ENCODE measurements at places on chromosomes 5 and 9.

DNA sequence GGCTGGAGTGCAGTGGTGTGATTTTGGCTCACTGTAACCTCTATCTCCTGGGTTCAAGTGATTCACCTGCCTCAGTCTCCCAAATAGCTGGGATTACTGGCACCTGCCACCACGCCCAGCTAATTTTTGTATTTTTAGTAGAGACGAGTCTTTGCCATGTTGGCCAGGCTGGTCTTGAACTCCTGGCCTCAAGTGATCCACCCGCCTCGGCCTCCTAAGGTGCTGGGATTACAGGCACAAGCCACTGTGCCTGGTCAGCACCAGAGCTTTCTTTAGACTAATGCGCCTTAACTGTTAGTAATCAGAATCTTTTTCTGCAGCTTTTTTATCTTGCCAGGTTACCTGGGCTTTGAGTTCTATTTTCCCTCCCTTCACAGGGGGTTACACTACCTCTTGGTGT lies 18.4 kb downstream of the PTGS1 start:
- DNase-seq, result no peak

DNA sequence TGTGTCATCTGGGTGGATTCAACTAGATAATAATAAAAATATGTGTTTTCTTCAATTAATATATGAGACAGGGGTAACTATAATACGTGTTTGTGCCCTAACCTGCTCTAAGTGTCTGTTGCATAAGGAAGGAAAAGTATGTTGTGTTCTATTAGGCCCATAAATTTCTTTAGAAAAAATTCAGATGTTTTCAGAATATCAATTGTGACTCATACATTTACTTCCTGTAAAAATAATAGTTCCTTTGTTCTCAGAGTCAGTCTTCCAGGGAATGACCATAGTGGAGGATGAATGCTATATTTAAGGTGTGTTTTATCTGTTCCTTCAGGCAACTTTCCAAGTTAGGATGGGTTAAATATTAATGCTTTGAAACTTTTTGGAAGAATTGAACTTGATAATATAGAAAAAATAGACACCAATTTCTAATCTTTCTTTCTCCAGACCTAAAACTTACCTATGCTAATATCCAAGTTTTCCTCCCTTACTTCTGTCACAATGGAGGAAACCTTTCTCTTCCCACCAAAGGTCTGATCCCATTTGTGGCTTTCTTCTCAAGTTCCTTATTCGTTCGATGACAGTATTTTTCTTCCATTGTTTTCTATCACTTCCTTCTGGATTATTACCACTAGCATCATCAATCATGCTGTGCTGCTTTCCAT lies 49.9 kb downstream of the ISL1 start:
- DNase-seq, result no peak

DNA sequence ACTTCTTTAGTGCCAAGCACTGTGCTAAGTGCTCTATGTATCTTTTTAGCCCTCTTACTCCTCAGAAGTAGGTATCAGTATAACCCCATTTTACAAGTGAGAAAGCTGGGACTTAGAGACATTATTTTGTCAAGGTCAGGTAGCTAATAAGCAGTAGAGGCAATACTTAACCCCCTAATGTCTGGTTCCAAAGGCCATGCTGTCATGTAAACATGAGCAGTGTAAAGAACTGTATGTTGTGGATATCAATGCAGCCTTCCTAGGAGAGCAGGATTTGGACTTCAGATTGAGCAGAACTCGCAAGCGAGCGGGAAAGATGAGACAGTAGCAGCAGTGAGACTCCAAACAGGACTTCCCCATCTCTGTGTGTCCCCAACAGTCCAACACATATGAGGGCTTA lies 3.6 kb upstream of the SHROOM1 start:
- DNase-seq, result no peak

DNA sequence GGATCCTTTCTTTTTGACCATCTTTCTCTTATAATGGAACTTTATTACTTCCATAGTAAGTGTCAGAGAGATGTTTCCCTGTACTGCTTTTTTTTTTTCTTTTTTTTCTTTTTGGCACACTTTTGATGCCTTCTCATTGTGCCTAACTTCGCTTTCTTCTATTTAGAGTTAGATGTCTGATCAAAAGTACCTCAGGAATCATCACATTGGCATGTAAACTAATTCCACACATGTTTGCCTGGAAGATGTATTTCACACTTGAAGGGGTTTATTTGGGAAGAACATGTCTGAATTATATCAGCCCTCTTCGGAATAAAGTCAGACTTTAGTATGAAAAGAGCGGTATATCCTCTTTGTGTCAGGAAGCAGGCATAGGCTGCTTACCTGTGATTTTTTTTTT lies 35.1 kb downstream of the SMARCA2 start:
- no peak for DNase-seq

GRCh38 chr9:12538842-12539579 lies 154.2 kb upstream of the TYRP1 start:
- DNase-seq, result no peak

DNA sequence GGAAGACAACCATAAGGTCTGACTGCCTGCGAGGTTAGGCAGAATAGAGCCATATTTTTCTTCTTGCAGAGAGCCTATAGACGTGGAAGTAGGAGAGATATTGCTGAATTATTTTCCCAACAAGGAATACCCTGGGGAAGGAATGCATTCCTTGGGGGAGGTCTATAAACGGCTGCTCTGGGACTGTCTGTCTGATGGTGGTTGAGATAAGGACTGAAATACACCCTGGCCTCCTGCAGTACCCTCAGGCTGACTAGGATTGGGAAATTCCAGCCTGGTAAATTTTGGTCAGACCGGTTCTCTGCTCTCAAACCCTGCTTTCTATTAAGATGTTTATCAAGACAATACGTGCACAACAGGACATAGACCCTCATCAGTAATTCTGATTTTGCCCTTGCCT lies 617.5 kb upstream of the GRIN3A start:
- DNase-seq, result no peak

DNA sequence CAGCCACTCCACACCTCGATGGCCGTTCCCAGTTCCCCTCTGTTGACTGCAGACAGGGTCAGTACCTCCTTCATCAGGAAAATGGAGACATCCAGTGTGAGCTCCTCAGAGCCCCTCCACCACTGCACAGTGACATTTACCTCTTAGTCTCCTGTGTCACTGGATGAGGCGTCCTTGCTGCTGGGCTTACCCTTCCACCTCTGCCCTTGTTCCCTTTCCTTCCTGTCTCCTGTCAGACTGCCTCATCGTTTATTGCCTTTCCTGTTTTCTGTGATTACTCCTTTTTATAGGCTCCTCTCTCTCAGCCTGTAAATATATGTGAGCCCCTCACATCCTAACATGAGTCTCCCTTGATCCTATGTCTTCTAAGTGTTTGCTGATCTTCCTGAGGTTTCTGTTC lies 23.2 kb upstream of the SPTAN1 start:
- no peak for DNase-seq

DNA sequence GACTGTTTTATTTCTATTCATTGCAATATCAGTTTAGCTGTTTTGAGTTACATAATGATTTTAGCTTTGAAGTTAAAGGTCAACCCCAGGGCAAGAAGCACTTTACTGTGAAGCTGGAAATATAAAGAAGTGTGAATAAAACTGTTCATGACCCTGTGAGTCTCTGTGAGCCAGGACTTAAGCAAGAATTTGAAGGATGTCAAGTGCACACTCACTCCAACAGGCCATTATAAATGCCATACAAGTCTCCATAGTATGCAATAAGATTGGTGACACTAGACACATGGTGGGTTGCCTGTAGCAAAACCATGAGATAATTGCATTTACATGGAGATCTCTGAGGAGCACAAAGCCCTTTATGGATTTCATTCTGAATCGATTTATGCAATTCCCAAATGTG lies 318.7 kb upstream of the ITGA1 start:
- DNase-seq, result no peak

- DNase-seq, result no peak
Observed at GRCh38 chr5:122035913-122036312, 42.1 kb downstream of the LOX start.

- DNase-seq, result no peak
Observed at GRCh38 chr9:105444130-105444529, 3.7 kb upstream of the FSD1L start.

GRCh38 chr9:78236551-78236910 lies 656 bp downstream of the CEP78 start:
- no peak for DNase-seq

DNA sequence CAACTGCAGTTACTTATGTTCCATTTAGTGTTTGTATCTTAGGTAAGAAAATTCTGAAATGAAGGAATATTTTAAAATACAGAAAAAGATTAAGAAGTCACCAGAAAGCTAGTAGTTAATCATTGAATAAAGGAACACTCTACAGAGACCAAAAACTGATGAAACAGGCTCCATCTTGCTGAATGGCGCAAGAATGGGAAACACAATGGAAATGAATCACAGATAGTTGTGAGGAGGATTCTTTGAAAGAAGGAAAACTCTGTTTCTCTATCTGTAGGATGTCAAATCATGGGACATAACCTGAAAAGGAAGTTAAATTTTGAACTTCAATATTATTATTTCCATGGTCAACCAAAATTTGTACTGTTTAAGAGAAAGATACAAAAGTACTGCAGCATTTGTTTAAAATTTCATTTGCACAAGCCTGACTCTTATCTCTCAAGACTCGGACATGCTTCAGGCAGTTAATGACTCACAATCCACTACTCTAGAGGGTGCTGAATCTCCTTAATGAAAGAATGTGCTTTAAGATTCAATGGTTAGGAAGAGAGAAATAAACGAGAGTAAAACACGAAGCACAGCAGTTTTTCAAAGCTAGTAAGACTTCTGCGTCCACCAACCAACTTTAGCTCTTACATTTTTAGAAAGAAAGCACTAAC lies 1064.4 kb upstream of the DMAC1 start:
- DNase-seq, result no peak

DNA sequence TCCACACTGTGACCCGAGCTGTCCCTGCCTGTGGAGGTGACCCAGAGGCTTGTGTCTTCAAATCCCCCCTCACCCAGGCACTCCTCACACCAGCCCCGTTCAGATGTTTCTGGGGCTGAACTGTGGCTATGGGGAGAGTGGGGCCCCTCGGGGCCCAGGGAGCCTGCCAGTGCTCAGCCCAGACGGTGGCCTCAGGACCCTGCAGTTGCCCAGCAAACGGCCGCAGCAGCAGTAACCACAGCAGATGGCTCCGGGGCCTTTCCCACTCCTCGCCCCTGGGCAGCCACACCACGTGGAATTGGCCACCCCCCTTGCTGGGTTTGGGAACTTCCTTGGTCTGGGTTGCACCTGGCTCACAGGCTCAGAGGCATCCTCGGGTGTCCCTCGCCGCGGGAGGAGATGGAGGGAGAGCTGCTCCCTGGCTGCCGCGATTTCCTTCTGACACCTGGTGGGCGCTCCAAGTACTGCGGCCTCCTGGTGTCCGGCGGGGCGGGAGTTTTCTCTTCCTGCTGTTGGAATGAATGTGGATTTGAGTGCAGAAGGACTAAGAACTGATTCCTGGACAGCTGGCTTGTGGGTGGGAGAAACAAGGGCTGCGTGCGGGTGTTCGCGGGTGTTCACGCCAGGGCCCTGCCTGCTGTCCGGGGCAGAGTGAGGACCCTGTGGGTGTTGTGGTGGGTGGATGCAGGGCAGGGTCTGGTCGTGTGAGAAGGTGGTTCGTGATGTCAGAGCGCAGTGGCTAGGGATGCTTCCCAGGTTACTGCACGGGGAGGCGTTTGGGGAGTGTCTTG lies 97.5 kb downstream of the COL5A1 start:
- no peak for DNase-seq

DNA sequence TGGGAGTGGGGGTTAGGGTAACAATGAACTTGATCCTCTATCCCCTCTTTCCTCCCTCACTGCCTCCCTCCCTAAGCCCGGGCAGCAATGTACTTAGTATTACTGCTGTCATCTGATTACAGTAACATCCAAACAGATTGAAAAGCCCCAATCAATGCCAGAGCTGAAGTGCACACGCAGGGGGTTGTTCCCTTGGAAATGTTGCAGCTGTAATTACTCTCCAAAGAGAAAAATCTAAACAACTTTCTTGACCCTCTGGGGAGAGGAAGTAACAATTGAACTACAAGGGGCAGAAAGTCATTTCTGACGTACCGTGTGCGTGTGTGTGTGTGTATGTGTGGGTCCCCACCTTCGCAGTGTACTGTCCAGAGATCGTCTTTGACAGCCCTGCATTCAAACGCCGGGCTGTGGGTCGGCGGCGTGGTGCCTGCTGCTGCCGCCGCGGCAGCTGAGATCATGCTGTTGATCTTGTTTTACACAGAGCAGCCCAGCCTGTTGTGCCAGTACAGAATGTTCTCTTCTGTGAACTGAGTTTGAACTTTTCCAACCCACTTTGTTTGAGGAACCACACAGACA lies 66.0 kb upstream of the KLF9 start:
- DNase-seq, result no peak

DNA sequence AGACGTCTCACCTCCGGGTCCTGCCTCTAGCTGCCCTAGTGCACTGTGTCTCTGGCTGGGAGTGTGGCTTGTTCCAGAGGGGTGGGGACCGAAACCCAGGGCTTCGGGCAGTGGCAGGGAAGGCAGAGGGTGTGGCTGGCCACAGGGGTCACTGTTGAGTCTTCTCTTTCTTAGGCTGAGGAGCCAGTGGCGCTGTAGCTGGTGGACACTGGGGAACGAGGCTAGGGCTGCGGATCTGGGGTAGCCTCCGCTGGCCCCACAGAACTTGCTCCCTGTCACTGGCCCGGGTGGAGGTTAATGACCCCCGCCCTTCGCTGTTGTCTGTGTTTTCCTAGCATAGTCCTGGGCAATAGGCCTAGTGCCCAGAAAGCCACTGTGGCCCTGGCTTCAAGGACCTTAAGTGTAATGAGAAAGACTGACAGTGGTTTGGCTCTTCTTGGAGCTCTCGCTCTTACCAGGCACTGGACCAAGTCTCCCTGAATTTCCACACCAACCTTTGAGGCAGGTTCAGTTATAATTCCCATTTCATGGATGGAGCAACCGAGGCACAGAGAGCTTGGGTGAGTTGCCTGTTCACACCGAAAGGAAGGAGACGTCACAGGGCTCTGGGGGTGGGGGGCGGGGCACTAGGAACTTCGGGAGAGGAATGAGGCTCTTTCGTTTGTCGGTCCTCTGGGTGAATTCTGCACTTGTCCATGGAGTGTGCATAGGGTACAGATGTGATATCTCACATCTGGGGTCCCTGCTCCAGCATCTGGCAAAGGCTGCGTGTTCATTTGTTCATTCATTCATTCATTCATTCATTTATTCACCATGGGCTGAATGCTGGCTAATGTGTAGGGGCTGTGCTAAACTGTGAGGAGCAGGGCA lies 4.8 kb upstream of the IER5L start:
- DNase-seq, result no peak

DNA sequence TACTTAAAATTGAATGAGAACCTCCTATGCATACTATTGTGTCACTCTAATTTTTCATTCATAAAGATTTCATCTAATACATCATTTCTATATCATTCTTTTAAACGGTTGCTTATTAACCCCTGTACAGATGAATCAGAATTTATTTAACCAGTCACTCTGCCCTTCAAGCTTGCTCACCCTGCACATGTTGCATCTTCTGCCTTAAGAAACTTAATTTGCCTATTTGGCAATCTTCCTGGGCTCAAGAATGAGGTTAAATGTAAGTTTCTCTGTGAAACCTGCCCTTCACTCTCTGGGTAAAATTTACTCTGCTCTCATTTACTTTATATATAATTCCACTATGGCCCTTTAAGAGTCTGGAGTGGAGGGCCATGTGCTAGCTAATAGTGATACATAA lies 434.7 kb upstream of the ZNF608 start:
- no peak for DNase-seq

GRCh38 chr9:133187561-133188005 lies 21.5 kb downstream of the OBP2B start:
- DNase-seq, result no peak

- DNase-seq, result no peak
Observed at GRCh38 chr5:1660001-1660400, 136.2 kb upstream of the LPCAT1 start.

All from NCI-H187 (cell line).